Calu3 (cell line): ENCODE measurements at places on chromosomes 4 and X.

DNA sequence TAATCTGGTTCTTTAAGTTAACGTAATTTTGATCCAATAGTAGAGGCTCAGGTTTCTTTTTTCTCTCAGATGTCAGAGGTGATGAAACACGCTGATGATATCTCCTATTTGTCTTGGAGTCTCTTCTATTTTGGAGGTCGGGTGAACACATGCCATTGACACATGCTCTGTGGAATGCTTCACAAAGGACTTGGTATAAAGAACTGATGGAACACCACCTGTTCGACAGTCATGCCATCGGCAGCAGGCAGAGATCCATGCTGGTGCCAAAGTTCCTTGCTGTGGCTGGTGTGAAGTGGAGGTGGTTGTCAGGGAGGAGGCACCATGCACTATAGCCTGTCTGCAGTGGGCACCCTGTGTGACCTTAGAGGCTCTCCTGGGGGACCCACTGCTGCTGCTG lies 94.9 kb downstream of the ATP8A1 start:
- DNase-seq, result no peak

GRCh38 chr4:183342541-183343533 lies 20.6 kb upstream of the CLDN24 start:
- DNase-seq, result no peak

DNA sequence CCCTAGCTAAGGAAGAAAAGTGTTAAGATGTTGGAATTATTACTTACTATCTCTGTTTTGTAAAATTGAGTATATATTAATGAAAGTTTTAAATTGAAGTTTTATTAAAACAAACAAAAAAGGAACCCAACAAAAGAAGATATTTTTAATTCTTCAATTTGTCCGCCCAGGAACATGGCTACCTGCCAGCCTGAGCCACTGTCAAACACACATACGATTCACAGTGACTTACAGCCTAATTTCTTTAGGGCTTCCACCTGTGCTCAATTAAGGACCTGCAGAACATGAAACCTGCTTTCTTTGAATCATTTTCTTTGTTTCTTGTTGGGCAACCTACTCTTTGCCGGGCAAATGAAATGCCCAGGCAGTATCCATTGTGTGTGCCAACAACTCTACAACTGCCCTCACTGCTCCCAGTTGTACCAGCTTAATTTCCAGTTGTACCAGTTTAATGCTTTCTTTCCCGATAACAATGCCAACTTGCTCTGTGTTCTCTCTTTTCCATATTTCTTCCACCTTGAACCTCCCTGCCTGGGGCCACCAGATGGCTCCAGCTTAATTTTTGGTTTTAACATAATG lies 181.7 kb downstream of the GBA3 start:
- DNase-seq, result no peak

- DNase-seq, result no peak
Observed at GRCh38 chr4:168408620-168409019, 71.7 kb downstream of the DDX60L start.

- no peak for DNase-seq
Observed at GRCh38 chr4:76016393-76016792, 6.9 kb downstream of the CXCL10 start.

DNA sequence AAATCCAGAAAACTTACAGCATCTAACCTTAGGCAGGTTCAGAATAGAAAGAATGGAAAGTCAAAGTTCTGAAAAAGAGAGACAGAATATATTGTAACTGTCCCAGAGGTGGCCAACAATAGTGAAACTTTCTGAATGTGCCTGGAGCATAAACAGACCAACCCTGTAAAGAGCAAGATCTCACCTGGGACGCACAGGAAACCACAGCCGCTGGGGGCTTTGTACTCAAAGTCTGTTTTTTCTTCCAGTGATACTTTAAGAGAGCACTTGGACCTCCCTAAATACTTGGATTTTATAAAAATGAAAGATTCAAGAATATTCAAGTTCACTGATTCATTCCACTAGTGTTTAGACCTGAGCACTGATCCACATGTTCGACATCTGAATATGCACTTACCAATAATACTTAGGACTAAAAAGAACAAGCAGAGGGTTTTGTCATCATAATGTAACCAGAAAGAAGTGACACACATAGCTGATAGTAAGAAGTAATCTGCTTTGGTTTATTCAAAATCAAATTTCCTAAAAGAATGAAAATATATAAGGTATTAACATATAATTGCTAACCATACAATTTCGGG lies 35.3 kb downstream of the ARAP2 start:
- no peak for DNase-seq

DNA sequence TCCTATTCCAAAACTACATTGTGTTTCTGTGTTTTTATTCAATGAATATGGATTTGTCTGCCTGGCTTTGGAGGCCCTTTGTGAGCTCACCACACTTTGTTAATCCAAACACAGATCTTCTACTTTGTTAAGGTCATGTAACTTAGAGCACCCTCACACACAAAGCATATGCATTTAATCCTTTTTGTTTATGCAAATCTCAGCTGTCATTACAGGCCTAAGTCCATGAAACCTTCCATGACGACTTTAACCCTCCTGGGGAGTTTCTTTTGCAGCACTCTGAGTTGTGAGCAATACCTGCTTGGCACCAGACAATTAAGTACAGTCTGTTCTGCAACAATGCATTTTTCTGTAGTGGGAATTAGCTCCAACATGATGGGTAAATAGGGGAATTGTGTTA lies 14.9 kb downstream of the CCSER1 start:
- DNase-seq, result no peak

GRCh38 chr4:167031534-167032156 lies 202.6 kb downstream of the SPOCK3 start:
- DNase-seq, result no peak

- no peak for DNase-seq
Observed at GRCh38 chr4:186633844-186634243, 78.5 kb upstream of the MTNR1A start.

DNA sequence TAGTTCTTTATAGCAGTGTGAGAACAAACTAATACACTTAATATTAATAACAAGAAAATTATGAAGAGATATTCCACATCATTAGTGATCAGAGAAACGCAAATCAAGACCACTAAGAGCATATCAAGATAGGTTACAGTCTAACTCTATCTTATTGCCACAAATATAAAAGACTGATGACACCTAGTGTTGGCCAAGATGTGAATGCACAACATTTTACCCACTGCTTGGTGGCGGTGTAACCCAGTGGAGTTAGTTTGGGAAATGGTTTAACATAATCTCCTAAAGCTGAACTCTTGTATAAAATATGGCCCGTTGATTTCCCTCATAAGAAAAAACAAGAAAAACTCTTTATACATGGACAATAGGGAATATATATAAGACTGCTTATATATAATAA lies 92.4 kb downstream of the SLITRK2 start:
- DNase-seq, result no peak

DNA sequence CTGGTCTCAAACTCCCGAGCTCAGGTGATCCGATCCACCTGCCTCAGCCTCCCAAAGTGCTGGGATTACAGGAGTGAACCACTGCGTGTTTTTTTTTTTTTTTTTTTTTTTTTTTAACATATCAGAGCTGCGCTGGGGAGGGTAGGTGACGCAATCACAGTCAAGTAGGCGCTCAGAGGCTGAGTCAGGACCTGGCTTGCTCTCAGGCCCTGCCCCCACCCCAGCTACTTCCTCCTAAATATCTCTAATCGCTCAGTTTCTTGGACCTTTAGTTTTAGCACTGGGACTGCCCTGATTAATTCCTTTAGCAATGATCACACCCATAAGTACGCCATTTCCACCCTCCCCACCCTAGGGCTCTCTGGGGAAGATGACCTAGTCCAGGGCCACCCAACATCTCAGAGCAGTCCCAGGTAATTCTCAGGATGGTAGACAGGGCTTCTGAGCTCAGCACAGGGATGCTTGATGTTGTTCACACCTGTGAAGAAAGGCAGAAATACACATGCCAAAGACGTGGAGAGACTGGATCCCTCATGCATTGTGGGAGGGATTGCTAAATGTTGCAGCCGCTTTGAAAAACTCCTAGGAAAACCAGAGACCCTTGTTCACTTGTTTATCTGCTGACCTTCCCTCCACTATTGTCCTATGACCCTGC lies 50.2 kb downstream of the DDX3X start:
- DNase-seq, result peak; percentile 82

- DNase-seq, result peak; percentile 43
Observed at GRCh38 chrX:132491191-132491590, 2.4 kb upstream of the MBNL3 start.

GRCh38 chrX:29071525-29072320 lies 484.5 kb downstream of the IL1RAPL1 start:
- no peak for DNase-seq

DNA sequence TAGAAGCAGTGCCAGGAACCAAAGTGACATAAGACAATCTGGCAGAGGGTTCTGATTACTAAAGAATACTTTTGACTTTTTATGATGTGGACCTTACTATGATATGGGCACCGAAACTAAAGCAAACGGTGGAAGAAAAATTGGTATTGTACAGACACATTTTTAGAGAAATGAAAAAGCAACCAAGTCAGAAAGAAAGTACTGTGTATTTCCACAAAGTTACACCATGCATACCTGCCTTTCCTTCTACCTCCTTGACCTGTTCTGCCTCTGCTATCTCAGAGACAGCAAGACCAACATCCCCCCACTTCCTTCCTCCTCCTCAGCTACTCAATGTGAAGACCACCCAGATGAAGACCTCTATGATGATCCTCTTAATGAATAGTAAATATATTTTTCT lies 88.3 kb downstream of the HUWE1 start:
- DNase-seq, result no peak

- no peak for DNase-seq
Observed at GRCh38 chr4:106541253-106541652, 172.7 kb upstream of the GIMD1 start.

DNA sequence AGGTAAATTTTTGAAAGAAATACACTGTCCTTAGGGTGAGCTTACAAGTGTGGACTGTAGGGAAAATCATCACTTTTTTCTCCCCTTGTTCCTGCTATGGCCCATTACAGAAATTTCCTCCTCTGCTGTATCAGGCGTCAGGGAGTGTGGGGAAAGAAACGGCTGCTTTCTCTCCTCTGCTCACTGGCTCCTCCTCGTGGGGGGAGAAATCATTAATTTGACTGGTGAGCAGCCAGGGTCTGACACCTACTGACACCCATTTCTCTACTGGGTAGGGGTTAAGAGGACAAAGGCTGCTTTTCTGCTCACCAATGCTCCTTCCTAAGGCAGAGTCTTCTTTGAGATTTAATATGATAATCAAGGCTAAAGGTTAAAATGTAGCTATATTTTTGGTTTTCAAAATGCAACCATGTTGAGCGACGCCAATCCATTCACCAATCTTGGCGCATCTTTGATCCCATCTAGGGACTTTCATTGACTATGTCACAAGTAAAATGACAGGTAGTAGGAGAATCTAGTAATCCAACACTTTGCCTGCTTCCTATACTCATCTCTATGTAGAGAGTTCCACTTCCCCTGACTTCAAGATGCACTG lies 25.1 kb downstream of the SETD7 start:
- peak; percentile 72 for DNase-seq

DNA sequence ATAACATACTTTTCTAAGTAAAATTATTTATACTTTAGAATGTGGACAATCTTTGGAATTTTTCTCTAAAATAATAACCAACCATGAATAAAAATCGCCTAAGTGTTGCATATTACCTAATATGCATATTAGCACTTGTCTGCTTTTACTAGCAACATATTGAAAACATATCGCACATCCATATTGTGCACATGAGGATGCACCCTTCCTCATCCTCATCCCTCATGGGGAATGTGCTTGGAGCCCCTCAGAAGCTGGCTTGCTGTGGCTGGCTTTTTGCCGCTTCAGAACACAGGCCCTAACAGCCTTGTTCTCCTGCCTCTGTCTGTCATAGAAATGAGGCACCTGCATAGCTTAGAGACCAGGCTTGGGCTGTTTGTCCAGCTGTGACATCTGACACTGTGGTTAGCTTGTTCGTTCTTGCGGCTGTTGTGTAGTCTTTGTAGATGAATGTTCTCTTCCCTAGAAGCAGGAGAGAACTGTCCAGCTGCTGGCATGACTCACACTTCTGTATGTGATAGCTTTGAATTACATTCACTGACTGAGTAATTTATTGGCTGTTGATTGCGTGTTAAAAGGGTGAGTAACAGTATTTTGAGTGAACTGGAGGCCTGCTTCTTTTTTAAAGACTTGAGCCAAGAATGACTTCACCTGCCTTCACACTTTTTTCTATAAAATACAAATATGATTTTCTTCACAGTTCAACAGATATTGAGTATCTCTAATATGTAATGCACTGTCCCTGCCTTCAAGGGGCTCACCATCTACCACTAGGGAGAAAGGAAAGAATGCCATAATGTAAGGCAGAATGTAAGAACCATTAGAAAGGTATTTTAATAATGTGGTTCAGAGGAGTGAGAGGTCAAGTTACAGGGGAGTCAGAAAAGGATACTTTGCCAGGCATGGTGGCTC lies 81.9 kb downstream of the HMGB2 start:
- peak; percentile 76 for DNase-seq

DNA sequence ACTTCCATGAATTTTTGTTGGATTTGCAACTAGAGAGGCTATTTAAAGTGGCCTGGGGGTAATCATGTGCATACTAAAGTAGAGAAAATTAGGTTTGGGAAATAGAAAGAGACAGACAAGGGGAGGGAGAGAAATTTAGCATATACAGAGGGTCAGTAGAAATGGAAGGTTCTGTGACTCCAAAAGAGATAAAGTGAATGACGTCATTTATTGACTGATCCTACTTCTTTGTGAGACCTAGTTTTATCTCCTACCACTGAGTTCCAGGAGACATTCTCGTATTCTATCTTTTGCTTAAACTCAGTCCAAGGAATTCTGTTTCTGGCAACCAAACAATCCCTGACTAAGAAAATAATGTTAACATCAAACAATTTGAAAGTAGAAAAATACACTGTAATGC lies 42.4 kb upstream of the FREM3 start:
- DNase-seq, result no peak

DNA sequence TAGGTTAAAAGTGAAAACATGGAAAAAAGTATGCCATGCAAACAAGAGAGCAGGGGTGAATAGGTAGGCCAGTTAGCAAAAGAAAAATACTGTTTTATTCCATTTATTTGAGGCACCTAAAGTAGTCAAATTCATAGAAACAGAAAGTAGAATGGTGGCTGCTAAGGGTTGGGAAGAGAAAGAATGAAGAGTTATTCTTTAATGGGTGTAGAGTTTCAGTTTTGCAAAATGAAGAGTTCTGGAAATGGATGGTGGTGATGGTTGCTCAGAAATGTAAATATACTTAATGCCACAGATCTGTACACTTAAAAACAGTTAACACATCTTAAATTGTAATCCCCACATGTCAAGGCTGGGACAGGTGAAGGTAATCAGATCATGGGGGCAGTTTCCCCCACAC lies 29.7 kb downstream of the PARM1 start:
- DNase-seq, result no peak

DNA sequence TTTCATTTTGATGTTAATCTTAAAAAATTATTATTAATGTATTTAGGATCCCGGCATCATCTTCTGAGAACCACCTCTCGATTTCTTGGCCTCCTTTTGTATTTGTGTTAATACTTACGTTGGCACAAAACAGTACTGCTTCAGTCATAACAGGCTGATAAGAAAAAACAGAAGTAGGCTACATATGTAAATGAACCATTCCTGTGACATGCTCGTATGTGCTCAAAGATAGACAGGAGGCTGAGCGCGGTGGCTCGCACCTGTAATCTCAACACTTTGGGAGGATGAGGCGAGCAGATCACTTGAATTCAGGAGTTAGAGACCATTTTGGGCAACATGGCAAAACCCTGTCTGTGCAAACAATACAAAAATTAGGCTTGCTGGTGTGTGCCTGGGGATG lies 109.4 kb upstream of the H2AZ1 start:
- DNase-seq, result no peak

- no peak for DNase-seq
Observed at GRCh38 chr4:26542991-26543390, 40.9 kb upstream of the TBC1D19 start.
